OCI-LY7 (cell line): ENCODE measurements at places on chromosomes 6 and 20.
A peak's percentile ranks its signal among the peaks of the same experiment; 100 is the strongest.

DNA sequence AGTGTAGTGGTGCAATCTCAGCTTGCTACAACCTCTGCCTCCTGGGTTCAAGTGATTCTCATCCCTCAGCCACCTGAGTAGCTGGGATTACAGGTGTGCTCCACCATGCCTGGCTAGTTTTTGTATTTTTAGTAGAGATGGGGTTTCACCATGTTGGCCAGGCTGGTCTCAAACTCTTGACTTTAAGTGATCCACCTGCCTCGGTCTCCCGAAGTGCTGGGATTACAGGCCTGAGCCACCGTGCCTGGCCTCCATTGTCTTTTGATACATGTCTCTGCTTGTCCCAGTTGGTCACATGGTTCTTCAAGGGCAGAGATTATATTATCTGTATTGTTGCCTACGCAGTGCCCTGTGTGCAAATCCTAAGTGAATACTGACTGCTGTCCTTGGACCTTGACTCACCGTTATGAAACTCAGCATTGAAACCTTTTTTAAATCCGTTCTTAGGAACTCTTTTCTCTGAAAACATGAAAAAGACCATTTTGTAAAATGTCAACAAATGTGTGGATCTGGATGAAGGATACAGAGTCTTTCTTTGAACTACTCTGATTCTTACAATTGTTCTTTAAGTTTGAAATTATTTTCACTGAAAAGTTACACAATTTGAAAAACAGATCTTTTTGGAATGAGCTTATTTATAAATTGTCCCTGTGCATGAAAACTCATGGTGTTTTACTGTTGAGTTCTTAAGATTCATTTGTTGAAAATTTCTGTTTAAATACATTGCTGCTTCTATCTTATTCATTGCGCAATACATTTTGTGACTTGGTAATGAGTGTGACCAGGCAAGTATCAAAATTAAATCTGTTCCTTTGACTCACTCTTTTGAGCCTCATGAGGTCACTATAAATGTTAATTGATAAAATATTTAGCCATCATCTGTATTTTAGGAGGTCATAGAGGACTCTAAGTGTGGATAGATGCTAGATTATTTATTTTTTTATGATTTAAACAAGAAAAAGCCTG lies 293.5 kb downstream of the UTRN start:
- no peak for DNase-seq

DNA sequence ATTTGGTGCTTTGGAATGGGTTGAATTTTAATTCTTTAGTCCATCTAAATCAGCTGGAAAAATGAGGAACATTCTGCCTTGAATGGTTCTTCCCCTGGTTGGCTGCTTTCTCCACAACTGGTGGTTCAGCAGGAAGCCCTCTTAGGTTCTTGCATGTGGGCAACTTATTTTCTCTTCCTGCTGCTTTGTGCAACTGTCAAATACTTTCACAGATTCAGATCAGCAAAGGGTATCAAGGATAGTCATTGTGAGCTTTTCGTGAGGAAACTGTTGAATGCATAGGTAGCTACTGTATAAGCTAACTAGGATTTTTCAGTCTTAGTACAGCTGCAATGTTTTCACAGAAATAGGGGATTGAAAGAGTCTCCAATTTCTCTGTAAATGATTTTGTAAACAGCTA lies 72.9 kb upstream of the MRAP2 start:
- DNase-seq = no peak

DNA sequence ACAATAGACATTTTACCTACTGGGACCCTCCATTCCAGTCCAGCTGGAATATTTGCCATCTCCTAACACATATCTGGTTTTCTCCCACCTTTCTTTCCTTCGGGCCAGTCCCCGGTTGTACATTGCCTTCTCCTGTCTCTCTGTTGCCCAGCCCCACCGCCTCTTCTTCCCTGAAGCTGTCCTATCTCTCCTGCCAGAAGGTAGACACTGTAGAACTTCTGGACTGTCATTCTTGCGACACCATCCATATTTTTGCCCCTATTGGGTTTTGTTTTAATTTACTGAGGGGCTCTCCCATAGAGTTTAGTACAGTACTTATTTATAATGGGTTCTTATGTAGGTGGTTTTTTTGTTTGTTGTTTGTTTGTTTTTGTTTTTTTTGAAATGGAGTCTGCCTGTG lies 4.9 kb downstream of the PTK7 start:
- DNase-seq = no peak

GRCh38 chr6:138682704-138683527 lies 90.7 kb upstream of the CCDC28A start:
- no peak for DNase-seq

DNA sequence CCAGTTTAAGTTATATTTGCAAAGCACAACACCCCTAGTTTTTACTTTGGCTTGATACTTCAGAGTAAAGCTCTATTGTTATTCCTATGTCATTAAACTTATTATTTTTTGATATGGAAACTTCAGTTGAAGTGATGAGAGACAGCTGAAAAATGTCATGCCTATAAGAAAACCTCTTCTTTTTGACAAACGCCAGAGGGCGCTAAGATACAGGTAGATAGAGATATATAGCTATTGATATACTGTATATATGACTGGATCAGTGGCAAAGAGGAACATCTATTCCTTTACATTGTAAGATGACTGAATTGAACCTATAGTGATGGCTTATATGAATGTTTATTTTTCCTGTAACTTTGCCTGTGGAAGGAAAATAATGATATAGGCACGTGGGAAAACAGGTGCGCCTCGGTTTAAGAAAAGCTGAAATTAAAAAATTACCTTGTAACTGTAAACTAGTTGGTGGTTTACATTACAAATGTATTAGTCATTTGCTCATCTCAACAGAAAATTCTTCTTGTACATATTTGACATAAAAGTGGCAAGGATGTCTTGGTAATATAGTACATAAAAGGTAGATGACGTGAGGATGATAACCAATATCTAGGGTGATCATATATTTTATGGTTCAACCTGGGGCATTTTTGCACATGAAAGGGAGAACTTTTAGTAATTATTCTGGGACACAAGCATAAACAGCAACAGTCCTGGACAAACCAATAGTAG lies 74.1 kb downstream of the LAMA4 start:
- DNase-seq = peak; percentile 78

- DNase-seq = no peak
These were observed 15.8 kb downstream of the ADNP start for GRCh38 chr20:50915424-50915823.

GRCh38 chr6:21332660-21333059 lies 260.9 kb upstream of the SOX4 start:
- no peak for DNase-seq

DNA sequence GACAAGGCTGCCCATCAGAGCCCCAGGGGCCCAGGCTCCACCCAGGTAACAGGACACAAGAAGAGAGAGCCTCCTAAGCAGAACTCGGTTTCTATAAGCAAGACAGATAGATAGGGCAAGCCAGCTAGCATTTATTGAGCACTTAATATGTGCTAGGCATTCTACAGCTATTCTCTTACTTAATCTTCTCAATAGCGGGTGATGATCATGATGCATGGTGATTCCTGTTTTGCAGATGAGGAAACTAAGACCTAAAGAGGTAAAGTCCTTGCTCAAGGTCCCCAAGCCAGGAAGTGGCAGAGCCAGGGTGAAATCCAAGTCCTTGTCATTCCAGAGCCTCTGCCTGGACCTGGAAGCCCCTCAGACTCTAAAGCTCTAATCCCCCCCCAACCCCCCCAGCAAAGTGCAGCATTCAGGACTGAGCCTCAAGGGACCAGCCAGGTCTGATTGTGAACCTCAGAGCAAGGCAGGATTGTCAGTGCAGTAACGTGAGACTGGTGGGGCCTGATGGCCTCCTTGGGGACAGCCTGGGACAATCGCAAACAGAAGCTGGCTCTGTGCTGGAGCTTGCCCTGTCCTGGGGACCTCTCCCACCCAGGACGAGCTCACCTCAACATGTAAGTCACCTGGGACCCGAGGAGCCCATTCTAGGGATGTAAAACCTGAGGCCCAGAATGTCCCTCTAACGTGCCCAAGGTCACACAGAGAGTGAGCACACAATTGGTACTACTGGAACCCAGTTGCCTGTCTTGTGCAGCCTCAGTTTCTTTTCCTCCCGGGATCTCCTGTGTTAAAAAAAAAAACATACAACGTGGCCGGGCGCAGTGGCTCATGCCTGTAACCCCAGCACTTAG lies 48.4 kb upstream of the PTGIS start:
- no peak for DNase-seq

GRCh38 chr20:63545814-63546213 lies 1.7 kb downstream of the SRMS start:
- peak; percentile 55 for DNase-seq

GRCh38 chr20:15063081-15063480 lies 725.7 kb upstream of the FLRT3 start:
- DNase-seq = no peak

DNA sequence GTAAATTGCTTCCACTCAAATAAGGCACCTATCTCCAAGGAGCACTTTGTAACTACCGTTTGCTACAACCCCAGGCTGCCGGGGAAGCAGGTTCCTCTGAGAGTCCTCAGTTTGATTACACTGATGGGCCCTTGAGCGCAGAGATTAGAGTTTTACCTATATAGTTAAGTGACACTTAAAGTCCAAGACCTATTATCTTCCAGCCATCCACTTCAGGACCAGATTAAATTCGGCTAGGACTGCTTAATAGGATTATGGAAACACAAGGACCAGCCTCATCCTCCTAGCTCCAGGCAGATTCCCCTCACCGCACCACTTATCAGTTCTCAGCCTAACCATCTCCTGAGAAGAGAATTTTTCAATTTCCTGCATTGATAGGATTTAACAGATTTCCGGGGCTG lies 64.7 kb upstream of the TIAM2 start:
- no peak for DNase-seq

GRCh38 chr6:22784601-22785410 lies 215.4 kb downstream of the HDGFL1 start:
- DNase-seq = no peak

DNA sequence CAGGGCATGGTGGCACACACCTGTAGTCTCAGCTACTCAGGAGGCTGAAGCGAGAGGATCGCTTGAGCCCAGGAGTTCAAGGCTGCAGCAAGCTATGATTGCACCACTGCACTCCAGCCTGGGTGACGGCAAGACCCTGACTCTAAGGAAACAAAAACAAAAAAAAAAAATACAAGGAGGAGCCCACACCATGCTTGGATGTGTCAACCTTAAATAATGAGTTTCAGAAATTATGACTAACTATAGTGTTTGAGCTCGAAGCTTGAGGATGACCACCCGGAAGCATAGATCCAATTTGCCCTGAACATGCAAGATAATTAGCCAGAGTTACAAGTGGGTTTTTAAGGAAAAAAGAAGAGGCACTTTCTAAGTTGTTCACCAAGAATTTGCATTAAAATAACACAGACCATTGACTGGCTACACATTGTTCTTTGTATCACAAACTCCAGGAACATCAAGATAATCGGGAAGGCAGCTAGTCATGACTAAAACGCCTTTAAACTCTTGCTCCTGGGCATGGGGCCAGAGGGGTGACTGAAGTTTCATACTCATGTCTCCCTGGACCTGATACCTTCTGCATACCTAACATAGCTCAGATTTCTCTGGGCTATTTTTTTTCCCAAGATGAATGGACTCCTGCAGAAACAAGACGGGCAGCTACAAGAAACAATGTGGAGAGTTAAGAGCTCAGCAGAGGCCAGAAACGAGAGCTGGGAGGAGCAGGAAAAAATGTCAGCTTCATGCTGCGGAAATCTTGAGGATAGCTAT lies 289.6 kb downstream of the PREX1 start:
- DNase-seq = no peak

- no peak for DNase-seq
These were observed 29.8 kb downstream of the GFOD1 start for GRCh38 chr6:13457577-13457976.

- DNase-seq = no peak
These were observed 7.2 kb upstream of the STX11 start for GRCh38 chr6:144143106-144143505.

DNA sequence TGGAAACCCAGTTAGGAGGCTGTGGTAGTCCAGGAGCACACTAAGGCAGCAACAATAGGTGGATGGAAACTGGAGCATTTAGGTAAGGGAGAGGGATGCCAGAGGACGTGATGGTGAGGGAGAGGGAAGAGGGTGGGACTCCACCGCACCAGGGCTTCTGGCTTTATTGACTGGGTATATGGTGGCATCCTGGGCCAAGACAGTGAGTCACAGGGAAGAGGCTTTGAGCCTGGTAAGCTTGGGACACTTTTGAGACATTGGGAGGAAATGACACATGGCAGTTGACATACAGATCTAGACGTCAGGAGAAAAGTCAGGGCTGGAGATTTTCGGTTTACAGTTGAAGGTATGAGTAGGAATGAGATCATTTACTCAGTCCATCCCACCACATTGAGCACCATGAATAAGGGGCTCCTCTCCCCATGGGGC lies 14.9 kb downstream of the NT5E start:
- DNase-seq = no peak

DNA sequence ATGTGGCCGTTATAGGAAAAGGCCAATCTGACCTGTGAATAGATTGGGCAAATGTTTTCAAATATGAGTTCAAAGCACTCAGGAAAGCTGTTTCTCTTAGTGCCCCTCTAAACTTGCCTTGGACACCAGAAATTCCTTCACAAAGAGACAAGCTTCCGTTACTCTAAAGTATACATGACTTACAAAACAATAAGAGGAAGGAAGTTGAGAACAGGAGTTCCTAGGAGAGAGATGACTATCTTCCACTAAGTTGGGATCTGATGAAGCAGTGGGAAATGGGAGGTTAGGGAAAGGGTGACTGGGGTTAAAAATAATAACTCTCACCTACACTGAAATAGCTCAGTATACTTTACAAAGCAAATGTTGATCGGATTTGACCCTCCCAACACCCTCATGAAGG lies 50.0 kb downstream of the ISM1 start:
- DNase-seq = no peak

- no peak for DNase-seq
These were observed 54.8 kb downstream of the GPX5 start for GRCh38 chr6:28580475-28580874.

- no peak for DNase-seq
These were observed 76.6 kb upstream of the PROKR2 start for GRCh38 chr20:5393218-5393870.

DNA sequence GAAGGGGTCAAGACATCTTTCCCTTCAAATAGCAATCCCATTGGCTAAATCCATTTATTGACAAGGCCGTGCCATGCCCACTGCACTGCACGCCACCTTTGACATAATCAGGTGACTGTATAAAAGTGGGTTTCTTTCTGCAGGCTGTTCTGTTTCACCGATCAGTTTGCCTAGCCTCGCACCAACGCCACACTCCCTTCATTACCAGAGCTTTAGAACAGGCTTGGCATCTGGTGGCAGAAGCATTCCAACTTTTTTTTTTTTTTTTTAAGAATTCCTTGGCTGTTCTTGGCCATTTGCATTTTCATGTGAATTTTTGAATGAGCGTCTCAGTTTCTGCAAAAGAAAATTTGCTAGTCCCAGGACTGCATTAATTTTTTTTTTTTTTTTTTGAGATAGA lies 78.1 kb downstream of the PPP1R3G start:
- DNase-seq = no peak

- no peak for DNase-seq
These were observed 51.1 kb downstream of the WASF1 start for GRCh38 chr6:110128418-110128817.

GRCh38 chr20:38104285-38104684 lies 60.8 kb downstream of the TGM2 start:
- DNase-seq = no peak

- DNase-seq = peak; percentile 13
These were observed 633 bp downstream of the RPRD1B start for GRCh38 chr20:38034108-38034649.
